ENCODE measurements at places on chromosomes 13 and 19. TPM values are rescaled to one million over a fixed set of nuclear protein-coding genes. Genes with fewer than 3 reads are reported as not detected.

ZNF765 gene
- 4.5 TPM for total RNA-seq

VSTM2B gene
- total RNA-seq = not detected

WDR83 gene
- 10.0 TPM for total RNA-seq

GJB6 gene
- not detected for total RNA-seq

ZNF534 gene
- total RNA-seq = 0.73 TPM

DPF1 gene
- 0.51 TPM for total RNA-seq

TGFB1 gene
- total RNA-seq = 26.4 TPM

ERICH4 gene
- not detected for total RNA-seq

OR1I1 gene
- total RNA-seq = not detected

PSG3 gene
- not detected for total RNA-seq

NOSIP gene
- total RNA-seq = 34.5 TPM

MAST1 gene
- total RNA-seq = 0.65 TPM

IPO5 gene
- total RNA-seq = 111 TPM

ZNF382 gene
- total RNA-seq = 20.4 TPM

RXFP2 gene
- total RNA-seq = not detected

HRC gene
- total RNA-seq = 907 TPM

IZUMO4 gene
- 4.3 TPM for total RNA-seq

MAN2B1 gene
- total RNA-seq = 20.6 TPM

DNA sequence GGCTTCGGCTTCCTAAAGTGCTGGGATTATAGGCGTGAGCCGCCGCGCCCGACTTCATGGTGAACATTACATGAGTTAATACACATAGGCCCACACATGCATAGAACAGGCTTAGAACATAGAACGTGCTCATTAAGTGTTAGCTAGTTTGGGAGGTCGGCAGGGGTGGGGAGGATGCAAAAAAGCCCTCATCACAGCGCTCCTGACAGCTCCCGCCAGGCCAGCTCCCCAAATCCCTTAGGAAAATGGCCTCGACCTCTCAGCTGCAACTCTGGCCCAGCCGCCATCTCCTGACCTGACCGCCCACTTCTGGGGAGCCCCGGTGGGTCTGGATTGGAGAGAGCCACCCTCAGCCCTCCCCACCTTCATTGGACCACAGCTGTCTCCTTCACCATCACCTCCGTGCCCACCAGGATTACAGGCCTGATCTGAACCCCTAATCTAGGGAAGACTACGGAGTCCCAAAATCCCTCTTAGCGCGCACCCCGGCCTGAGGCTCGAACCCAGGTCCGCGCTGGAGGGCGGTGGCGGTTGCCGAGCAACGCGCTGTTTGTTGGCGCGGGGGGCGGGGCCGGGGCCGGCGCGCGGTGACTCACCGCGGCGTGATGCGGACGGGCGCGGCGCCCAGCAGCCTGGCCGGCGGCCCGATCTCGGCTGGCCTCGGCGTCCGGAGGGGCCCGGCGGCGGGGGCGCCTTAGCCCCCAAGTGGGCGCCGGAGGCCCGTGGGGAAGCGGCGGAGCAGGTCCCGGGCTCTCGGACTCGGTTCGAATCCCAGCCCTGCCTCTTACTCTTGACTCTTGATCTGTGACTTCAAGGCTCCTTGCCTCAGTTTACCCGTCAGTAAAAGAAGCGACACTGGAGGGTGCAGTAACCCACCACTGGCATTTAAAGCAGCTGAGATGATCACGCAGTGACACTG is 26.7 kb upstream of the NANOS3 start:
- peak; percentile 93 for DNase-seq

DNA sequence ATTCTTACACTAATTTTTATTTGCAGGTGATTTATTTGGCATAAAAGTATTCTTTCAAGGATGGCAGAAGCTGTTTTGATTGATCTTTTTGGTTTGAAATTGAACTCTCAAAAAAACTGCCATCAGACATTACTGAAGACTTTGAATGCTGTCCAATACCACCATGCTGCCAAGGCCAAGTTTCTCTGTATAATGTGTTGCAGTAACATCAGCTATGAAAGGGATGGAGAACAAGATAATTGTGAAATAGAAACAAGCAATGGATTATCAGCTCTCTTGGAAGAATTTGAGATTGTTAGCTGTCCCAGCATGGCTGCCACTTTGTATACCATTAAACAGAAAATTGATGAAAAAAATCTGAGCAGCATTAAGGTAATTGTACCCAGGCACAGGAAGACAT is 1.2 kb downstream of the LACC1 start:
- no peak for DNase-seq

GRCh38 chr13:44425815-44426078 is 52.1 kb downstream of the SERP2 start:
- DNase-seq = peak; percentile 10

DNA sequence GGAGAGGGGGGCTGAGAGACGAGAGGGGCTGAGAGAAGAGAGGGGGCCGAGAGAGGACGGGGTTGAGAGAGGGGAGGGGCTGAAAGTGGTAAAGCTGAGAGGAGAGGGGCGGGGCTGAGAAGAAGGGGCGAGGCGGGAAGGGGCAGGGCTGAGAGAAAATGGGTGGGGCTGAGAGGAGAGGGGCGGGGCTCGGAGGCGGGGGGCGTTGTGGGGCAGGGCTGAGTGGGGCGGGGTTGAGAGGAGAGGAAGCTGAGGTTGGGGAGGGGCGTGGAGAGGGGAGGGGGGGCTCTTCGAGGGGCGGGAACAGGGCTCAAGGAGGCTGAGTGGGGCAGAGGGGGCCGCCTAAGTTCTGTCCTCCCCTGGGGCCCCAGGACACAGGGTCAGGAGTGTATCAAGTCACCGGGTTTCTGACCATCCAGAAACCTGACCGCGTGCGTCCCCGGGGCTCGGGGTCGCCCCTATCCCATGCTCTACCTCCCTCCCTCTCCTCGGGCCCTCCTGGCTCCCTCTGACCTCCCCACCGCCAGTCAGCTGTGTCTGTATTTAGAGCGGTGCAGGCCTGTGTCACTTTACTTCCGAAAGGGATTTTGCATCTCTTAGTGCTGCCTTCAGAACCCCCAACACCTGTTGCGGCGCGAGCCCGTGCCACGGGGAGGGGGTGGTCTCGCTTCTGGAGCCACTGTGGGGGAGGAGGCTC is 38.6 kb upstream of the SEMA6B start:
- no peak for DNase-seq

- DNase-seq = no peak
These were observed 364.5 kb downstream of the GPC5 start for GRCh38 chr13:91762957-91763356.

DNA sequence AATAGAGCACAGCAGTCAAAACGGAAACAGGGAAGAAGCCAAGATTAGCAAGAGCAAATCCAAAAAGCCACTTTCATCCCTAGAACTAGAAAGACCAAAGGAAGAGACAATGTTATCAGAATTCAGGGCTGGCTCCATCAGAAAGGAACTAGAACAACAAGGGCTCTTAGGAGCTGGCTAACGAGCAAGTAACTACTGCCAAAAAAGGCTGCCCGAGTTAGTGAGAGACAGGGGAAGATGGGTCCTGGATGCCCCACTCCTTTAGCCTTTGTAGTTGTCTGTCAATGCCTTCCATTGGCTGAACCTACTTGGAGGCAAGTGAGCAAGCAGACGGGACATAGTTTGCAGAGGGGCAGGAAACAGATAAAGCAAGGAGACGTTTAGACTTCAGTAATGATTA is 240.4 kb downstream of the KLF12 start:
- DNase-seq = no peak

- no peak for DNase-seq
These were observed 238.0 kb downstream of the VWA8 start for GRCh38 chr13:41722684-41723535.

DNA sequence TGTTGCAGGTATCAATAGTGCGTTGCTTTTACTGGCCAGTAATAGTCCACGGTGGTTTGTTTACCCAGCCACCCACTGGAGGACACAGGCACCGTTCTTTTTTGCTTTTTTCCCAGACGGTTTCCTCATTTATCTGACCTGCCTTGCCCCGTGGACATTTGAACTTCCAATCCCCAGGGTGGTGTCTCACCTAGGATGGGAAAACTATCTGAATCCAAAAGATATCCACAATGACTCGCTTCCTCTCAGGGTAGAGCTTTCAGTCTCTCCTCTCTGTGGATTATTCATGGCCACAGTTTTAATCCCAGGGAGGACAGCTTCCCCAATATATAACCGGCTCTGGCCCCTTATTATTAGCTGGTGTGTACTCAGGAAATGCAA is 170.8 kb downstream of the FOXO1 start:
- no peak for DNase-seq

GRCh38 chr19:36497001-36497400 is 7.6 kb upstream of the ZNF566 start:
- no peak for DNase-seq

- DNase-seq = no peak
These were observed 155.8 kb upstream of the FNDC3A start for GRCh38 chr13:48819899-48820298.

DNA sequence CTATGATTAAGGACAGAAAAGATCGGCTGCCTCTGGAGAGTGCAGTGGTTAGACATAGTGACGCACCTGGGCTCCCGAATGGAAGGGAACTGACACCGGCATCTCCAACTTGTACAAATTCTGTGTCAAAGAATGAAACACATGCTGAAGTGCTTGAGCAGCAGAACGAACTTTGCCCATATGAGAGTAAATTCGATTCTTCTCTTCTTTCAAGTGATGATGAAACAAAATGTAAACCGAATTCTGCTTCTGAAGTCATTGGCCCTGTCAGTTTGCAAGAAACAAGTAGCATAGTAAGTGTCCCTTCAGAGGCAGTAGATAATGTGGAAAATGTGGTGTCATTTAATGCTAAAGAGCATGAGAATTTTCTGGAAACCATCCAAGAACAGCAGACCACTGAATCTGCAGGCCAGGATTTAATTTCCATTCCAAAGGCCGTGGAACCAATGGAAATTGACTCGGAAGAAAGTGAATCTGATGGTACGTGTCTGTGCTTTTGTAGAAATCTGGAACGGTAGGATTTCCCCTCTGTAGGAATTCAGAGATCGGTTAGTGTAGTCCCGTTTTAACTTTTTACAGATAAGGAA is 16.9 kb downstream of the ERCC5 start:
- DNase-seq = no peak

DNA sequence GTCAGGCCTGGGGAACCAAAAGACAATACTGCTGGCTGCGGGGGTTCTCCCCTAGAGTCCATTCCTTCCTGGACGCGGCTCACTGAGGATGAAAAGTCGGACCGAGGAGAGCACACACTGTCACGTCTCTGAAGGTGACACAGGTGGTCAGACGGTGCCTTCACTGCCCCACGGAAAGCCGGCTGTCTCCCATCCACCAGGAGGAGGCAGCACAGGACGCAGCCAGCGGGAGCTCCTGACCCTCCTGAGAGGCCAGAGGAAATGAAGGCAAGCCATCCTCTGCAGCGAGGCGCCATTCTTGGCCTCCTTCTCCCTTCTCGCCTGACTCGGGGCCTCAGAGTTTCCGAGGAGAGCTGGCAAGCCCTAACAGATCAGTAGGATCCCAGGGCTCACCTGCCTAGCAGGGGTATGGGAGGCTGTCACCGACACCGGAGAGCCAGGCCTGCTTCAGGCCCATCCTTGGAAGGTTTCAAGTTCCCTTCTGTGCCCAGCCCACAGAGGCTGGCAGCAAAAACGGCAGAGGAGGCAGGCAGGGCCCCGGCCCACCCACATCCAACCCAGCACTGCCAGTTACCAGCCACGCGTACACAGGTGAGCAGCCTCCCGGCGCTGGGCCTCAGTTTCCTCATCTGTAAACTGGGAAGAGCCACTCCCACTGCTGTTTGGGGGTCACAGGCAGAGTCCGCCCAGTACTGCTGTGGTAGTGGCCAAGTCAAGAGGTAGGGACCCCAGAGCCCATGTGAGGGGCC is 4.5 kb downstream of the REXO1 start:
- DNase-seq = no peak

- no peak for DNase-seq
These were observed 2.8 kb downstream of the SWSAP1 start for GRCh38 chr19:11377237-11377636.

GRCh38 chr13:82802528-82802927 is 1079.7 kb downstream of the SLITRK1 start:
- no peak for DNase-seq

DNA sequence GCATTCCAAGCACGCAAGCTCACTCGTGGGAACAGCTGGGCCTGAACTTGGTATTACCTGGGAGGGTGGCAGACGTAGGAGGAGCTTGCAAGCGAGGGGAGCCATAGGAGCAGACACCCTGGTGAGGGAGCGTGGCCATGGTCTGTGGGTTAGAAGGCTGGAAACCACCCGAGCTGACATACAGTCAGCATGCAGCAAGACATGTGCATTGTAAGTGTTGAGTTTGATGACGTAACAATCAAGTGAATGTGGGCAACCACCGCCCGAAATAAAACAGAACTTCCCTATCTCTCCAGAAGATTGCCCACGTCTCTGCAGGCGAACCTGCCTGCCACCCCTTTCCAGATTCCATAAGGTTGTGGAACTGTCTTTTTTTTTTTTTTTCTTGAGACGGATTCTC is 26.8 kb downstream of the UBXN6 start:
- no peak for DNase-seq

DNA sequence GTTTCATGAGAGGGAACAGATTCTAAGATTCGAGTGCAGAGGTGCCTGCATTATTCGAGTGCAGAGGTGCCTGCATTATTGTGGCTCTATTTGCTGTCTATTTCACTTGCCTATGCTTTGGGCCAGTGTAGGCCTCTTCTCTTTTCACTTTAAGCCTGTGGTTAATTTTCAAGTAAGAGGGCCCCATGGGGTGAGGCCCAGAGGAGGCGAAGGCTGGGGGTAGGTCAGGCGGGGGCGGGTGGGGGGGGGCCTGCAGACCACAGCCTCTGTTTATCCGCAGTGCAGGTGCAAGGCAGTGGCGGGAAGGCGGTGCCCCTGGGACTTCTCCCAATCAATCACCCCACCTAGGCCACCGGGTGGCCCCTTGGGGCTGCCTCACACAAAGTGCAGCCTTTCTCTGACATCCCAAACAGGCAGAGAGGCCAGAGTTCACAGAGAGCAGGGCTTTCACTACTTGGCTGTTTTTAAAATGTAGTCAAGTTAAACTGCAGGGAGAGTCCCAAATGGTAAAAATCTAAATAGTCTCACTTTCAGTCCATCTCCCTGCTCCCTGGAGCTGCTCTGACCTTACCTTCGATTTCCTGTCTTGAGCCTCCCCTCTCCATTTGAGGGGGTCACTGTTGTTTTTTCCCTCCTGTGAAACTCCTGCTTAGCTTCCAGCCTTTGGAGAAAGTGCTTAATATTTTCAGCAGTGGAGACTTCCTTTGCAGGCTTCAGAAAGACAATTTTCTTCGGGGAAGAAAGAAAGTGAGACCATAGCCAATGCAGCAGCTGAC is 249.0 kb downstream of the DLEU7 start:
- no peak for DNase-seq

DNA sequence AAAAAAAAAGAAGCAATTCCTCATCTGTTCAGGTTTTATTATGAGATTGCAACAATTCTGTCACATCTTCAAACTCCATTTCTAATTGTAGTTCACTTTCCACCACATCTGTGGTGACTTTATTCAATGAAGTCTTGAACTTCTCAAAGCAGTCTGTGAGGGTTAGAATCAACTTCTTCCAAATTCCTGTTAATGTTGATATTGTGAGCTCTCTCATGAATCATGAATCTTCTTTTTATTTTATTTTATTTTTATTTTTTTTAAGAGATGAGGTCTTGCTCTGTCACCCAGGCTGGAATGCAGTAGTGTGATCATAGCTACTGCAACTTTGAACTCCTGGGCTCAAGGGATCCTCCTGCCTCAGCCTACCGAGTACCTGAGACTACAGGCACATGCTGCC is 19.6 kb downstream of the ARHGAP35 start:
- DNase-seq = no peak
